Stomach (tissue), 19 donors: ENCODE measurements at places on chromosomes 3 and 15. TPM values are rescaled to one million over a fixed set of nuclear protein-coding genes. Genes with fewer than 3 reads are reported as not detected.

CYP1A2 gene
- not detected for total RNA-seq

GABRA5 gene
- total RNA-seq: not detected

SSR3 gene
- total RNA-seq: 30.4 TPM

ZNF280D gene
- total RNA-seq: 142 TPM

SLC22A14 gene
- total RNA-seq: not detected

SEMA5B gene
- 1.8 TPM for total RNA-seq

ZPLD1 gene
- total RNA-seq: not detected

TOMM70 gene
- 95.6 TPM for total RNA-seq

EAF2 gene
- not detected for total RNA-seq

DUOXA2 gene
- not detected for total RNA-seq

PYGO1 gene
- total RNA-seq: not detected

IL17RB gene
- 2.5 TPM for total RNA-seq
